ENCODE measurements at places on chromosomes 6 and 20.
A peak's percentile ranks its signal among the peaks of the same experiment; 100 is the strongest.

GRCh38 chr6:157110607-157111006, 212.7 kb downstream of the TMEM242 start:
- DNase-seq, result no peak

DNA sequence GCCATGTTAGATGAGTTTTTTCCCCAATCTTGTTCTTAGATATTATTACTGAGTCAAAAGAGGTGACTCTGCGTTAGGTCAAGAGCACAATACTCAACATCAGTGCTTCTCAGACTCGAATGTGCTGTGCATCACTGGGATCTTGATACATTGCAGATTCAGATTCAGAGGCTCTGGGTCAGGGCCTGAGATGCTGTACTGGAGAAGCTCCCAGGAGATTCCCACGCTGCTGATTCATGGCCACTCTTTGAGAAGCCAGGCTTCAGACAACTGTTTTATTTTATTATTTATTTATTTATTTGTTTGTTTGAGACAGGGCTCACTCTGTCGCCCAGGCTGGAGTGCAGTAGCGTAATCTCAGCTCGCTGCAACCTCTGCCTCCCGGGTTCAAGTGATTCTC, 41.4 kb upstream of the ARID1B start:
- no peak for DNase-seq

DNA sequence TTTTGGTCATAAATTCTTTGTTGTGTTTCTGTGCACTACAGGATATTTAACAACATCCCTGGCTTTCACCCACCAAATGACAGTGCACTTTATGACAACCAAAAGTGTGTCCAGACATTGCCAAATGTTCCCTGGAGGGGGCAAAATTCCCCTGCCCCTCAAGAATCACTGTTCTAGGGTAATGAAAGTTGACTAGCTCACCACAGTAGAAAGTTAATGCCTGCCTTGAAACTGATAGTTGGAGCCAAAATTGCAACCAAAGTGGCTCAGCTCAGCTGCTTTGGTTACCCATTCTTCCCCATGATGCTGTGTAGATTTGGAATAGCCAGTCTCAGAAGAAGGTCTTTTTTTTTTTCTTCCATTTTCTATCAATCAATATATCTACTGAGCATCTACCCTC, 150.6 kb downstream of the RALGAPA2 start:
- DNase-seq, result no peak

DNA sequence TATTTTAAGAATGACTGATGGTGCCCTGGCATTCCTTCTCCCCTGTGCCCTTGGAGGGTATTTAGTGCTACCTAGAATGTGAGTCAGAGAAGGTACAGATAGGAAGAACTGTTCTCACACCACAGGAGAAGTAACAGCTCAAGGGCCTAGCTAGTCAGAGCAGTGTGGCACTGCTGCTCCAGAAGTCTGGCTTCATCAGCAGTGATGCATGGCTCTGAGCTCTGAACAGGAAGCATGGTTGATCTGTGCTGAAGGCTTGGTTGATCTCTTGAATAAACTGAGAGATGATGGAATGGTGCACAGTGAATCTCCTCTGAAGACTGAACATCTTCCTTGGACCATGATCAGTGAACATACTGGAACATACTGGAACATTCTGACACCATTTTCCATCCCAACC, 425.3 kb upstream of the SLC35B3 start:
- no peak for DNase-seq

DNA sequence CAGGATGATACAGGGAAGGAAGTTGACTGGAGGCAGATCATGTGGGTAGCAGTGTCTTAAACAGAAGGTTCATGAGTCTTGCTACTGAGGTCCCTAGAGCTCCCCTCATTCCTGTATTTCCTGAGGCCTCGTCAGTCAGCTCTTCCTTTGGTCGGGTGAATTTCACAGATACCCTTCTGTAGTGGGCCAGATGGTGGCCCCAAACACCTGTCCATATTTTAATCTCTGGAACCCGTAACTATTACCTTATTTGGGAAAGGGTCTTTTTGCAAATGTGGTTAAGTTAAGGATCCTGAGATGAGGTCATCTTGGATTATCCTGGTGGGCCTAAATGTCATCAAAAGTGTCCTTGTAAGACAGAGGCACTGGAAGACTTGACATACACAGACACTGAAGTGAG, 9.6 kb downstream of the KCNS1 start:
- DNase-seq, result no peak

- peak; percentile 86 for DNase-seq
These were observed 3.4 kb upstream of the BHLHE23 start for GRCh38 chr20:63009988-63010769.

DNA sequence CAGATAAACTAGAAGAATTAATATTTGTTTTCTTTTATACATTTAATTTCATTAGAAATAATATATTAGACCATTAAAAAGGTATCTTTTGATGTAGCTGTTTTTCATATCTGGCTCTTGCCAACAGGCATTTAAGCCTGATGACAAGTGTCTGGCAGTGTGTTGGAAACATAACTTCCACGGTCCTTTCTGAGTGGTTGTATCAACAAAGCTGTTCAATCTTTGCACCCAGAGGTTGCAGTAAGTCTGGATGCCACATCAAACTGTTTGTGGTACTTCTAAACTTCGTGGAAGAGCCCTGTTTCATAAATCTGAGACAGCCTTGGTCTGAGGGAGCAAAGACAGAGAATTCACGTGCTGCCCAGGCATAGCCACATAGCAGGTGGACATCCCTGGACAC, 197.4 kb downstream of the TRDN start:
- no peak for DNase-seq

DNA sequence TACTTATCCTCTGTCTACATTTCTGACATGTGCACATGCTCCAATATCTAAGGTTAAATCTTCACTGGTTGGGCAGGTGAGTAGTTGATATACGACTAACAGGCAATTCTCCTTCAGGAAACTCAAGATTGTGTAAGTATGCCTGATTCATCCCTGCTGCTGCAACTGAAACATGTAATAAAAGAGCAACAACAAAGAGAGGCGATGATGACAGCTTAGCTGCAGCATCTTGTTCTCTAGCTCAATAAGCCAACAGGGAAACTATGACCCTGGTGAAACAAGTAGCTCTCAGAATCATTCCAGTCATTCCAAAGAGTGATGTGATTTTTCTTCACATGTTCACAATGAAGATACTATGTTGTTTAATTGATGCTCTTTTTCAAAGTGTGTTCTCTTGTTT, 74.4 kb downstream of the ELOVL4 start:
- no peak for DNase-seq

GRCh38 chr6:145903356-145904102, 60.6 kb downstream of the SHPRH start:
- no peak for DNase-seq

- no peak for DNase-seq
These were observed 260.0 kb downstream of the TMEM242 start for GRCh38 chr6:157063176-157063905.

DNA sequence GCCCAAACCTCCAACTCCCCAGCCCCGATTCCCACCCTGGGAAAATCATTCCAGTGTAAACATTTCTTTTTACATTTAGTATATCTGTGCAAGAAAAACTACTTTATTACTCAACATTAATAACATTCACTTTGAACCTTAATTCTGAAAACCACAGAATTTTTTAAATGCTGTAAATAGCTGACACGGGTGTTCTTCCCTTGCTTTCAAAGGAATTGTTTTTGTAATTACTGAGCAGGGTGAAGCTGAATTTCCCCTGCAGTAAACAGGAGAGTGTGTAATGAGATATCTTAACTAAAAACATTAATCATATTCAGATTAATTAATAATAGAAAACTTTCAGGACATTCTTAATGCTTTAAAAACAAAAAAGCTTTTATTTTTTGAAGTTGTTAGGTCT, 99.3 kb upstream of the CITED2 start:
- DNase-seq, result no peak

DNA sequence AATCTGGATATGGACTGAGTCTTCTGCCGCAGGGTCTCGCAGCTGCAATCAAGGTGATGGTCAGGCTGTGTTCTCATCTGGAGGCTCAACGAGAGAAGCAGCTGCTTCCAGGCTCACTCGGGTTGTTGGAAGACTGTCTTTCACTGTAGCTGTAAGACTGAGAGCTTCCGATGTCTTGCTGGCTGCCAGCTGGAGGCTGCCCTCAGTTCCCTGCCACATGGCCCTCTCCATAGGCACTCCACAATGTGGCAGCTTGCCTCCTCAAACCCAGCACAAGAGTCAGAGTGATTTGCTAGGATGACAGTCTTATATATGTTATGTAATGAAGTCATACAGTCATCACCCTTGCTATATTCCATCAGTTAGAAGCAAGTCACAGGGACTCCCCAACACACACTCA, 290.5 kb upstream of the CDYL start:
- DNase-seq, result no peak

DNA sequence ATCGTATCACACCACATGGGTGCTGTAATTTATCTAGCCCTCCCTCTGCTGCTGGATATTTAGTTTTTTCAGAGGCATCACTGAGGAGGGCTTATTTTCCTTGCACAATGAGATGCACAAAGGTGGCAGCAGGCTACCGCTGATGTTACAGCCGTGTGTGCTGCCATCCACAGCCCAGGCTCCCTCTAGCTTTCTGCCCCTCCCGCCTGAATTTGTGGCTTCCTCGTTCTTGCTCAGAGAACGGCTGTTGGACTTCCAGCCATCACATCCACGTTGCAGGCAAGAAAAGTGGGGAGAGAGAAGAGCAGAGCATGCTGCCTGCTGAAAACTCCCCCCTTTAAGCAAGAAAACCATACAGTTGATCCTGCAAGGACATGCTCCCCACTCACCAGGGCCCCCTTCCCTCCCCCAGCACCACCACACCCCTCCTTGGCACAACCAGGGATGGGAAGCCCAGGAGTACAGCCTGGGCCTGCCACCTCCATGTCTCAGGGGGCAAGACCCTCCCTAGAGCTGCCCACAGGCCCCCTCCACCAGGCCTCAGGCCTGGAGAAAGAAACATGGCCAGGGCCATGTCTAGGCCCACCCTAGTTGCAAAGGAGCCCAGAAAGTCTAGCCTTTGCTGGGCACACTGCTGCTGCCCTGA, 102.6 kb downstream of the MRPL14 start:
- peak; percentile 10 for DNase-seq

DNA sequence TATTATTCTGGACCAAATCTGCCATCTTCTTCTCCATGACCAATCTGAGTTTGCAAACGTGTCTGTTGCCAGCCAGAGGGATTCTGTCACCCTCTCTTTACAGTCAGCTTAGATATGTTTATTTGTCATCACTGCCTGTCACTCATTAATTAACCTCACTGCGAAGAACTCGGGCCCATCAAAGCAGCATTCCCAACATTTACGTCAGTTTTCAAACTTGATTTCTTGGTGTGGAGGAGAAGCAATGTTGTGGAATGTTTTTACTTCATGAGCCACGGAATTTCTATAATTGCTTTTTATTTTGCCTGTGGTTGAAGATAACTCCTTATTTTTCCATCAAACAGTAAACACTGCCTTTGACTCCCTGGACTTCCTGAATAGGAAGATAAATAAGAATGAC, 91.8 kb upstream of the CNKSR3 start:
- DNase-seq, result no peak

DNA sequence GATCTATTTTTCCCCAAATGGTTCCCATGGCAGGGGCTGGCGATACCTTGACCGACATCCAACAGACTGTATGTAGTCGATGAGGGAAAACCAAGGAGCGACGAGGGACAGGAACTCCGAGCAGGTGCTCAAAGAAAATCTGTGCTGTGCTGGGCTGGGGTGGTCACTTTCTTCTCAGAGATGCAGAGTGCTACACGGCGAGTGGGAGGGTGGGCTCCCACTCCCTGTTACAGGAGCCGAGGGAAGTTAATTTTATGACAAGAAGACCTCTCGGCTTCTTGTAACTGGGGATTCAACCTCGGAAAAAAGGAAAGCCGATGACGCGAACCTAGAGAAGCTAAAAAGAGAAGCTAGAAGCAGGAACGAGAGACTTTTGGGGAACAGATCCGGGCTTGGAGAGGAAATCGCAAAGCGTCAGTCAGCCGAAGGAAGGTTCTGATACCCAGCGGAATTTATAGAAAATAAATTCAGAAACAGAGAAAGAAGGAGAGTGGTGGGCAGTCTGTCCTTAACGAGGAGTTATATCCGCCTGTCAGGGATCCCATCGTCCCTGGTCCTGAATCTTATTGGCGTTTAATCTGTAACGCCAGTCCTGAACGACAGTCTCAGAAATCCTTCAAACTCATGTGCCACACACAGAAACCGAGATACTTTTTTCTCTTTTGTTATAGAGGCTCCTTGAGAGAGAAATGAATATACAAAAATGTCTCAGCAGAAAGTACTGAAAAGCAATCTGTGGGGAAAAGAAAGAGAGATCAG, 84.6 kb upstream of the ZNF322 start:
- DNase-seq, result no peak

DNA sequence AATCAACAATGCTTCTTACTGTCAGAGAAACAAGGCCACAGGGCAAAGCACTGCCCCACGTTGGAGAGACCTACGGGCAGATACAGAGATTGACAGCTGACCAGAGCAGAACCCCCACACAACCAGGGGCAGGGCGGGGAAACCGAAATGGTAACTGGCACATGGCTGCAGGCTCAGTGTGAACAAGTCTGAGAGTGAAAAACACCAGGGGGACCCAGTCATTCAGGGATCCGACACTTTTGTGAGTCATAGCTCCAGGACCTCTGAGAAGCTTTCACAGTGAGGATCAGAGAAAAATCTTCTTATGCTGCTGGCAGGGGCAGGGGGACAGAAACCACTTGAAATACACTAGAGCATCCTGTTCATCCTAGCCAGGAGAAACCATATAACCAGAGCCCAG, 254.2 kb downstream of the C6orf118 start:
- DNase-seq, result no peak

- DNase-seq, result no peak
These were observed 135.6 kb upstream of the UST start for GRCh38 chr6:148611213-148611612.

DNA sequence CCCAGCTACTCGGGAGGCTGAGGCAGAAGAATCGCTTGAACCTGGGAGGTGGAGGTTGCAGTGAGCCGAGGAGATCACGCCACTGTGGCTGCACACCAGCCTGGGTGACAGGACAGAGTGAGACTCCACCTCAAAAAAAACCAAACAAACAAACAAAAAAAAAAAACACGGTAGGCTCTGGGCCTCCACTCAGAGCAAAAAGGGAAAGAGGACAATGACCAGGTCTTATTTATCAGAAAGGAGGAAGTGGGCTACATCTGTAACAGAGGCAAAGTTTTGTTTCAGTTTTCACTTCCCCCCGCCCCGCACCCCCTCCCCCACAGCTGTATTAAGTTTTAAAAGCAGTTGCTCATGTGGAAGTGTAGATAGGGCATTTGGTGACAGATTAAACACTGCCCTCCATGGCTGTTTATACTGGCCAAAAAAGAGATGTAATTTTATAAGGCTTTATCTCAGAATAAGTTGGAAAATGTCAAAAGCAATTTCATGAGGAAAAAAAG, 114.6 kb downstream of the RCAN2 start:
- no peak for DNase-seq

DNA sequence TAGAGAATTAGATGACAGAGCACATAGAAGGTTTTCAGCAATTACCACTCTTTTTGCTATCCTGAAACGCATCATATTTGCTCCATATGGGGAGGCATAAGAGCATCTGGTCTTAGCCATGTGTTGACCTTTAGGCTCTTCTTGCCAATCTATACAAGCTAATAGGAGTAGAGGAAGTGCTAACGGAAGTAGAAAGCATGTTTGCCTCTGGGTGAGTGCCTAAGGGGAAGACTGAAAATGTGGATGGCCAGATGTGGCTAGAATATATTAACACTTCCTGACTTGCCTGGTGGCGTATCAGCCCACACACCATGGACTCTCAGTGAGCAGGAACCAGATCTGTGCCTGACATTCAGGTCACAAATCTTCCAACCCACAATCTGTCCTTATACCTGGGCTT, 136.3 kb downstream of the LRRC1 start:
- no peak for DNase-seq

All from activated CD4-positive, alpha-beta T cell treated with anti-CD3 and anti-CD28 coated beads for 36 hours (primary cell).